ENCODE measurements at places on chromosomes 2 and 18.

DNA sequence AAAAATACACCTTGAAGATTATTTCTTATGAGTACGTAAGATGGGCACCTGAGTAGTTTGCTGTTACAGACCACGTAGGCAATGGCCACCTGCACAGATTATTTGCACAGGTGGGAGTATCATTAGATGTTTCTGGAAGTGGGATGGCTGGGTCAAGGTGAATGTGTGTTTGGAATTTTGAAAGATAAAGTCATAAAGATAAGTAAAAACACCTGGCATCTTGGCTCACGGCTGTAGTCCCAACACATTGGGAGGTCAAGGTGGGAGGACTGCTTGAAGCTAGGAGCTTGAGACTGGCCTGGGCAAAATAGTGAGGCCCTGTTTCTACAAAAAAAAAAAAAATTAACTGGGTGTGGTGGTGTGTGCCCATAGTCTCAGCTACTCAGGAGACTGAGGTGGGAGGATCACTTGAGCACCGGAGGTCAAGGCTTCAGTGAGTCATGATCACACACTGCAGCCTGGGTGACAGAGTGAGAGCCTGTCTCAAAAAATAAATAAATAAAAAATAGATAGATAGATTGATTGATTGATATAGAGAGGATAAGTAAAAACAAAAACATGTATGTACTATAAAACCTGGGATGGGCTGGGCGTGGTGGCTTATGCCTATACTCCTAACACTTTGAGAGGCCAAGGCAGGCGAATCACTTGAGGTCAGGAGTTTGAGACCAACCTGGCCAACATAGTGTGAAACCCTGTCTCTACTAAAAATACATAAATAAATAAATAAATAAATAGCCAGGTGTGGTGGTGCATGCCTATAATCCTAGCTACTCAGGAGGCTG lies 30.4 kb downstream of the ODC1 start:
- DNase-seq = no peak

GRCh38 chr2:128468186-128468920 lies 149.7 kb upstream of the HS6ST1 start:
- no peak for DNase-seq

DNA sequence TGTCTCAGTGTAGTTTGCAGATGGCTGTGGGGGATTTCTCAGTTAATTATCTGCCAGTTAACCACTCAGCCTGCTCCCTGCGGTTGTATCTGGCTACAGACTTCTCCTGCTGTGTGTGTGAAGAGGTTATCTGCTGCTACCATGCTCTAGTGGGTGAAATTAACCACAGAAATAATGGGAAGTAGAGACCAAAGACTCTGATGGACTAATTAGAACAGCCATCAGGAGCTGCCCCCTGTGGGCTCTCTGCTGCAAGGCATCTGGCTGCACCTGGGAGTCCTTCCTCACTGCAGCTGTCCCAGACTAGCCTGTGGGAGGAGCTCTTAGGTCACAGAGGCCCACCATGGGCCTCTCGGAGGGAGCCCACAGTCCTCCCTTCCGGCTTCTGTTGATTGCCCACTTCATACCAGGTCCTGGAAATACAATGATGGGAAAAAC lies 66.6 kb downstream of the CTIF start:
- no peak for DNase-seq

DNA sequence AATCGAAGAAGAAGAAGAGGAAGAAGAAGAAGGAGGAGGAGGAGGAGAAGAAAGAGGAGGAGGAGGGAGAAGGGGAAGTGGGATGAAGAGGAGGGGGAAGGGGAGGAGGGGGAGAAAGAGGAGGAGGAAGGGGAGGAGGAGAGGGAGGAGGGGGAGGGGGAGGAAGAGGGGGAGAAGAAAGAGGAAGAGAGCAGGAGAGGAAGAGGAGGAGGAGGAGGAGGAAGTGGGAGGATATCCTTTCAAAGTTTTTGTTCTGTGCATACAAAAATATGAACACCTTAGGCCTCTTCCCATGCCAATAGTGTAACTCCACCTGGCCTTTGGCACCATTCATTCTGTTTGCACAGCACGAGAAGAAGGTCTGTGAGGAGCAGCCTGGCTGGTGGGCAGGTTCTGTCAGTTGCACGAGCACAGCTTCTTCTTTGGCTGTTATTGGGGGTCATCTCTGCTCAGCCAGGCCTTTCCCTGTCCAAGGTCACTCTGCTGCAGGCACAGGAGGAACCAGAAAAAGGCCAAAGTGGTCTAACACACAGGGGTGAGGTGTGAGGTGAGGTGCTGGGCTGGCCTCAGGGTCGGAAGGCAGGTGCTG lies 25.8 kb upstream of the PLB1 start:
- no peak for DNase-seq

- no peak for DNase-seq
These were observed 78.1 kb downstream of the ZNF516 start for GRCh38 chr18:76416911-76417310.

All from stimulated activated CD8-positive, alpha-beta memory T cell treated with anti-CD3 and anti-CD28 coated beads, Interleukin-2, amount 100 ng/mL, for 1 hour (primary cell).